ENCODE measurements at places on chromosomes 3 and 15. TPM values are rescaled to one million over a fixed set of nuclear protein-coding genes. Genes with fewer than 3 reads are reported as not detected.

Gene KNL1
- total RNA-seq: 19.5 TPM

Gene PPP1R14D
- total RNA-seq: not detected

Gene ARHGAP11A
- 88.4 TPM for total RNA-seq

DNA sequence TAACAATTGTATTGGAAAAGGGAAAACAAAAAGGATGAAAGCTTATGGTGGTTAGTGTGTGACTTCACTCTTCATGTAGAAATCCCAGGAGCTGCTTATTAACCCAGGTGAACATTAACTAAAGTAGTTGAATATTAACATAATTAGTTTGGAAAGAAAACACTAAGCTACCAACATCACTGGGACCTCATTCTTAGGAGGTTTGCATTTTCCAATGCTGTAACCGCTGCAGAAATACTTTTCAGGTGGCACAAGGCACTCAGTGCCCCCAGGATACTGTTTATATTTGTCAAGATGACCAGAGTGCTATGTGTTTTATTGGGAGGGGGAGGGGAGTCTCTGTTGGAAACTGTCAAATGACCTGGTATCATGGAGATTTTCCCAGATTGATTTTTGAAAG is 25.9 kb upstream of the VILL start:
- no peak for DNase-seq
- no peaks in the 10 kb centered on the region for H3K27me3 ChIP-seq
- no peak overlapping the region for H3K27ac ChIP-seq

Measured in CD8-positive, alpha-beta memory T cell (primary cell).